B cell (primary cell): ENCODE measurements at places on chromosomes 13 and 19.

DNA sequence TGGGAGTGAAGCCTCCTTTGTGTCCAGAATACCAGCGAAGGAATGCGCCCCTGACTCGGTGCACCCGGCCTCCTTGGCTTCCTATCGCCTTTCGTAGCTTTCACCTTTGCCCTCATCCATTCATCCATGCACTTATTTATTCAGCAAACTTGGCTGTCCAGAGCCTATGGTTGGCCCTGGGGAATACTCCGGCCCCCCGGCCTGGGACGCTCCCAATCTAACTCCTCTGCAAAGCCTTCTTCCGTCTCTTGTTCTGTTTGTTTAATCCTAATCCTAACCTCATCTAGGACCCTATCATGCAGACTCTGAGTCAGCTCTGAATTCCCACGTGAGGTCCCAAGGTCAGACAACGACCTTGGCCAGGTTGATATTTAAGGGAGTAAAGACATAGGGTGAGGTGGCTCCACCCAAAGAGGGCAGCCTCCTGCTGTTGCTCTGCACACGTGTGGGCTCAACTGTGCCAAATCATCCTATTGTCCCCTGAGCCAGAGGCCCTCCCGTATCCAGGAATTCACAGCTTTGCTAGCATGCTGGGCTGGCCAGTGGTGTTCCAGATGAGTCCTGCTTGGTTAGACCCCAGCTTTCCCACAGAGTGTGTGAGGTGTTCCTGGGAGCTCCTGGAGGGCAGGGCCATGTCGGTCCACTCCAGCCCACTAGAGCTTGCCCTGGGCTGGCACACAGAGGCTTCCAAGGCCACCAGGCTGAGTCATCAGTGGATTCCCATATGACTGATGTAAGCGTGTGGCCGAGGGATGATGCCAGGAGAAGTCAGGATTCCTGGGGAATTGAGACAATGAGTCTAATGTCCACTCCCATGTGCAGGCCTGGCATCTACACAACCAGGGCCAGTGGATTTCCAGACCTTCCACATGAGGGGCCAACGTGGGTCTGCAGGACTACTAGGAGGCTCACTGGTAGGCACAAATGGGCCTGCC, 6.5 kb upstream of the CCNE1 start:
- DNase-seq = no peak

DNA sequence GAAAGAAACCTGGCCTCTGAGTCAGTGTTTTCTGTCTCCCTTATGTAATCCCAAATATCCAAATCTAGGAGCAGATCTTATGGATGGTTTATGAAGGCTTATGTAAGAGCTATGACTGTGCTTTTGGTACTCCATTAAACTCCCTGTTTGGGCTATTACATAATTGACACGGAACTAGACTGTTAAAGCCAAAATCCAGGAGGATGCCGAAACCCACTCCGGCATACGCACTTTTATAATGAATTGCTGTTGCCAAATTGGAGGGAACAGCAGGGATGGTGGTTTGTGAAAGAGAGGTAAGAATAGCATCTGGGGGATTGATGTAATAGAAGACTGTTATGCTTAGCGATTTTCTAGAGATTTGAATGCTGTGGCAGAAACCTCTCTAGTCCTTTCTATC, 2.0 kb downstream of the MTUS2 start:
- no peak for DNase-seq

DNA sequence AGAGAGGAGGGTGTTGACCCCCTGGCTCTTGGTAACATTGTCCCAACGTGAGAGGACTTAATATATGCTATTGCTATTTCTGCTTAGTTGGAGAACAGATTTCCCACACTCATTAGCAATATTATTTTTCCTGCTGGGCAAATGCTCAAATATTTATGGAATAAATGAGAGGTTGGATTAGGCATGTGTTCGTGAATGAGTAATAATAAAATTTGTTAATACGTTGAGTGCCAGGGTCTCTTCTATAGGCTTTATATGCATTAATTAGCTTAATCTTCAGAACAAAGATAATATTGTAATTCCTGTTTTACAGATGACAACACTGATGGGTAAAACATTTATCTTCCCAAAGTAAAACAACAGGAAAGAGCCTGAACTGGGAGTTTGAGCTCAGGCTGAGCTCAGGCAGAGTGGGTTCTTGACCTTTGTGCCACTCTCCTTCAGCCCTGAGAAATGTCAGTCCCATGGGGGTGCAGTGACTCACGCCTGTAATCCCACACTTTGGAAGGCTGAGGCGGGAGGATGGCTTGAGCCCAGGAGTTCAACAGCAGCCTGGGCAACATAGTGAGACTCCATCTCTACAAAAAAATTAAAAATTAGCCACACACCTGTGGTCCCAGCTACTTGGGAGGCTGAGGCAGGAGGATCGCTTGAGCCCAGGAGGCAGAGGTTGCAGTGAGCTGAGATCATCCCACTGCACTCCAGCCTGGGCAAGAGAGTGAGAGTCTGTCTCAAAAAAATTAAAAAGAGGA, 1.2 kb downstream of the ZNF233 start:
- no peak for DNase-seq

DNA sequence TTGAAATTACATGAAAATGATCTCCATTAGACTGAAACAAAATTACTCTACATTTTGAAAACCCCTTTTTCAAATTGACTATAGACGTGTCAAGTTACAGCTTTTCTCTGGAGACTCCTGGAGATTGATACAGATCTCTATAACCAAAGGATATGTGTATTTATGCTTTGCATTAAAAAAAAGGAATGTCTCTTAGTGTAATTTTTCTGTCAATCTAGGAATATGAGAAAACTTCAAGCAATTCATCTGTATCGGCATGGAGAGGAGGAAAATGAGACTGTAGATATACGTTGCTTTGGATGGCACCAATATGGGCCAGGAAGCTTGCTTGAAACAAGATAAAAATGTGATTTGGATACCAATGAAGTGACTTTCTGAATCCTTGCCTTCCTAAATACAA, 286.6 kb downstream of the PCDH9 start:
- DNase-seq = no peak

- DNase-seq = no peak
These were observed 362 bp downstream of the WTIP start for GRCh38 chr19:34481861-34482379.

GRCh38 chr19:56142897-56143434, 1.9 kb downstream of the ZNF444 start:
- DNase-seq = no peak

DNA sequence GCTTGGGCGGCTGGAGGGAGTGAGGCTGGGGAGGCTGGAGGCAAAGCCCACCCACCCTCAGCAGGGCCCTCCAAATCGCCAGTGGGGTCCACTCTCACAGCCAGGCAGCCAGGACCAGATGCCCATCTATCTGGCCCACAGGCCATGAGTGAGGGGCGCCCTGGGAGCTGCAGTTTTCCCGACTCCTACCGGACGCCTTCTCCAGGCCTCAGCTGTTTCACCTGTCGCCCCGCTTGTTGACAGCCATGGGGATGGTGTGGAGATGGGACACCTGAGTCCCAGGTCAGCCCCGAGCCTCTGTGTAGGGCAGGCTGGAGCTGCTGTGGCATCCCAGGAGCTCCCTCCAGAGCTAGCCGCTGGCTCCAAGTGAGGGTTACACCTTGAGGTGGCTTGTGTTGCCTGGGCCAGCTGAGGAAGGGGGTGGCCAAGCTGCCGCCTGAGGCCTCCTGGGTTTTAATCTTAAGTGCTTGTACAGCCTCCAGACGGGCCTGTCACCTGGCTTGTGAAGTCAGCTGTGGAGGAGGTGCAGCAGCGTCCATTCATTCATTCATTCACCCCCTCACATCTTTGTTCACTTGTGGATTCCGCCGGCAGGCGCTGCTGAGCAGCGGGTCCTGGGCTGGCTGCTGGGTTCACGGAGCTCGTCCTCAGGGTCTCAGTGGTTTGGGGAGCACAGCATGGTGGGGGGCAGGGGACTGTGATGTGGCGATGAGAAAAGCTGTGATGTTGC, 52.0 kb downstream of the COMP start:
- no peak for DNase-seq

GRCh38 chr19:18021121-18021755, 13.3 kb downstream of the ARRDC2 start:
- DNase-seq = peak; percentile 84

DNA sequence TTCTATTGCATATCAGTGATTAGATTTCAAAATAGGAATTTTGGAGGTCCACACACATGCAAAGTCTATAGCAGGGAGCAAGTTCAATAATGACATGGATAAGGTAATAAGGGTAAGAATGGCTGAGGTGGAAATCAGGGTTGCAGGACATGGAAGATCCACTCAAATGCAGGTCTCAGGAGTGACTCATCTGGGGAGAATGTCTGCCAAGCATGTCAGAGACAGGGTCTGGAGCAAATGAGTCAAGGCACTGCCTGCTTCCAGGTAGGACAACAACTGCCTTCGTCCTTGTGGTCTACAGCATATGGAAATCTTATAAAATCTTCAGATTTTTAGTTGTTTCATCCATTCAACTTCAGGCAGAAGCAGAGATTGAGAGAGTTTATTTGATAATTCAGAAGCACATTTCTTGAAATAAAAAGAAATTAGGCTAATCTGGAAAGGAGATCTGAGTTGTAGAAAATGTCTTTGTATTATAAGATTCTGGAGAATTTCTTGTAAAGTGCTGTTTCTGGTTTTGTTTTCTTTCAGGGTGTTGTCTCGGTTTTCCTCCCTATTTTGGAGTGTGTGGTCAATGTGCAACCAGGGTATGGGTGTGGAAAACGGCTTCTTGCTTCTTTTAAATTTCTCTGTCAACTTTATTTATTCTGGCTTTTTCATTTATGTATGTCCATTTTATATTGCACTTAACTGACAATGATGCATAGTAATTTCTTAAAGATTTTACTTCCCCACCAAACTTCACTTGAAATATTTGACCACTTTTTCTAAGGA, 748.8 kb downstream of the LIG4 start:
- no peak for DNase-seq

DNA sequence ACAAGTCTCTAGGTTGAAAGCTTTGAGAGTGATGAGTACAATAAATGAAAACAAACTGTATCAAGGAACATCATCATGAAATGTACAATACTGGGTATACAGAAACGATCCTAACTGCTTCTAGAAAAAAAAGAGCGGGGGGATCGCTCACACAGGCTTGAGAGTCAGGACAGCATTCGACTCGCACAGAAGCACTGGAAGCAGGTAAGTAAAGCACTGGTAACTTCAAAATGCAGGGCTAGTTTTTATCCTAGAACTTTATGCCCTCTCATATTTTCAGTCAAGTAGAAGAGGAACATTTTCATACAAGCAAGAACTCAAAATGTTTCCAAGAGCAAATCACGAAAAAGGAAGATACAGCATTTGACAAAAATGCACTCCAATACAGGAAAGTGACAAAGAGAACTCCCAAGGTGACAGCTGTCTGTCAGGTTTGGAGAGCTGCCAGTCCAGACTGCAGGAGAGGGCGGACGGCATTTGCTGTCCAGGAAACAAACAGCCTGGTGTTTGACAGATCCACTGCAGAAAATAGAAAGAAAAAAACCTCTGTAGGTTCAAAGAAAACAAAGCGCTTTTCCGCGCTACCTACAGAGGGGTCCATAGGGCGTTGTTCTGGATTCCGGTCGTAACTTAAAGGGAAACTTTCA, 58.2 kb upstream of the XPO4 start:
- DNase-seq = no peak

DNA sequence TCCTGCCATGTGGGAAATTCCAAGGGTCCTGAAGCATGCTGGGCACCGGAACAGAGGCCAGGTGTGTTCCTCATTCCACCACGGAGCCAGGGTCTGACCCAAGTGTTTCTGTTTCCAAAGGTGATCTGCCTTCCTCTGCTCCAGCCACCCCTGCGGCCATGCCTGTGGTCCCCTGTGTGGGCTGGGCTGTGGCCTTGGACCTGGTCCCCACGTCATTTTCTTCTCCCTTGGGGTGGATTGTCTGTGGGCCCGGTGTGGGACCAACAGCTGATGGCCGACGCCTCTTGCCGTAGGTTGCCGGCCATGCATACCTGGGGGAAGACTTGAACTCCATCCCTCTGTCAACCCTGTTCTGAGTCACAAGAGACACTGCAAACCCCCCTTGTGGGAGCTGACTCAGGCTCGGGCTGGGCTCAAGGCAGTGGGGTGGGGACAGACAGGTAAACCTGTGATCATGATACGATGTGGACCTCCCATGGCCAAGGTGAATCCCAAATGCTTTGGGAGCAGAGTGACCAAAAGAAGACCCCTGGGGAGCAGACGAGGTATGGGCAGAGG, 35.0 kb downstream of the ATP11A start:
- no peak for DNase-seq

DNA sequence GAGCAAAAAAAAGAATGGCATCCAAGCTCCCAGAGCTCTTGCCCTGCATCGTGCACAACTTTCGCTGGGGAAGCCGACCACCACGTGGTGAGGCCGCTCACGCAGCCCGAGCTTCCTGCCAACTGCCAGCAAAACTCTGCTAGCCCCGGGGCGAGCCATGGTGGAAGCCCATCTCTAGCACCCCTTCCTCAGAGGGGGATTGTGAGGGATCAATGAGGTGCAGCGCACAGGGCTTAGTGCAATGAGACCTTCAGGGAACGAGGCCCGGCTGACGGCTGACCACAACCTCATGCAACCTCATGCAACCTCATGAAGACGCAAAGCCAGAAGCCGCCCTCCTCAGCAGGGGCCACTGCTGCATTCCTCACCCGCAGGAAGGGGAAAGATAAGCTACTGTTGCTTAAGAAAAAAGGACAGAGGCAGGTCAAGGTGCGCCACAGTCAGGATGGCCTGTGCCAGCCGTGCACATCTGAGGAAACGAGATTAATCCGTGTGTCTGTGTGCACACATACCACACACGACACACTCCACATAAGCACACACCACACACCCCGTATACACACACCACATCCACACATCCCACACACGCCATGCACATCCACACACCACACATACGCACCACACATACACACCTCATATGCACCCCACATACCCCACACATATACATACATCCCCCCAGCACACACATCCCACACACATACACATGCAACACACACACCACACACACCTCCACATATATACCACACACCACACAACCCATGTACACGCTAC, 9.6 kb downstream of the HSPBP1 start:
- DNase-seq = no peak

- no peak for DNase-seq
These were observed 226.6 kb upstream of the MAB21L1 start for GRCh38 chr13:35703061-35703460.

GRCh38 chr19:29397748-29398147, 128.0 kb upstream of the VSTM2B start:
- DNase-seq = no peak

- no peak for DNase-seq
These were observed 84.0 kb upstream of the LSM14A start for GRCh38 chr19:34088292-34088691.

GRCh38 chr19:42512743-42513304, 15.5 kb downstream of the CEACAM1 start:
- DNase-seq = no peak

- no peak for DNase-seq
These were observed 332.8 kb upstream of the MIR17HG start for GRCh38 chr13:91014696-91015095.
